ENCODE measurements at places on chromosomes 5 and 9.

GRCh38 chr5:163614787-163615186 lies 109.4 kb downstream of the MAT2B start:
- no peak for DNase-seq

DNA sequence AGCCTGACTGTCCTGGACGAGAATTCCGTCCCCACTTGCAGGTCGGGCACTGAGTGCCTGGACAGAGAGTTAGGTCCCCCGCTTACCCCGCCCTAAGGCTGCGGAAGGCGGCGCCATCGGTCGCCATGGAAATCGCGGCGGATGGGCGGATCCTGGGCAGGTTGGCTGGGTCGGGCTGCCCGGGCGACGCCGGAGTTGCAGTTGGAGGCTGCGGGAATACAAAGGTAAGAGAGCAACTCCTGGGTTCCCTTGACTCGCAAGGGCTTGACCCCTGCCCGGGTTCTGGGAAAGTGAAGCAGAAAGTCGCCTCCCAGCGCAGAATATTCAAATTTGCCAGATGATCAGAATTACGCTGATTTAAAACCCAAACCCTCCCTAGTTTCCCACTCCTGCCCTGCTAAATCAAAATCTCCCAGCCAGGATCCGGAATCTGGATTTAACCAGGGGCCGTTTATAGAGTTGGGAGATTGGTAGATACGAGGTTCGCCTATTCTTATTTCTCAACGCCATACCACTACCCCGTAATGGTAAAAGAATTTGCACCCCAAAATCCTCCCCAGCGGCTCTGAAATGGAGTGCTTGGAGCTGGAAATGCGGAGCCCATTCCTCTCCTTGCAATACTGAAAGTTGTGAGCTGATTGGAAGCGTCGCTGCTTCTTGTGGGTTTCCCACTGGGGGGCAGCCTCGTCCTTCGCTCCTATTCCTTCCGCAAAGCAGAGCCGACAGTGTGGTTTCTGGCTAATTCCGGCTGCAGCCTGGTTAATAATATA lies 156.4 kb upstream of the RASEF start:
- DNase-seq = no peak

- no peak for DNase-seq
These were observed 133.6 kb downstream of the MVB12B start for GRCh38 chr9:126459965-126460843.

DNA sequence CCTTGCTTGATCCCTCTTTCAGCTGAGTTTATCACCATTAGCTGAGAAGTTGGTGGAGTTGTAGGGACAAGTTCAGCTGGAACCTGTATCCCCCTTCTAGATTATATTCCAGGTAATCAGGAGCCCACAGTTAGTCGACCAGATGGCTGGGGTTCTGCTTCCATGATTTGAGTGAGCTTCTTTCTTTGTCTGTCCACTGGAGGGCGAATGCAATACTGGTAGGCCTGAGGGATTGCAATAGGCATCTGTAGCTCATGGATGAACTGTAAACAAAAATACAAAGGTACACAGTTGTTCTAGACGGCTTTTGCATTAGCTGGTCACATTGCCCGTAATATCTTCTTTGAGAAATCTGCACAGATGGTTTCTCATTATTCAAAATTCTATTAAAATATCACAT lies 88.9 kb downstream of the PCSK5 start:
- DNase-seq = no peak

DNA sequence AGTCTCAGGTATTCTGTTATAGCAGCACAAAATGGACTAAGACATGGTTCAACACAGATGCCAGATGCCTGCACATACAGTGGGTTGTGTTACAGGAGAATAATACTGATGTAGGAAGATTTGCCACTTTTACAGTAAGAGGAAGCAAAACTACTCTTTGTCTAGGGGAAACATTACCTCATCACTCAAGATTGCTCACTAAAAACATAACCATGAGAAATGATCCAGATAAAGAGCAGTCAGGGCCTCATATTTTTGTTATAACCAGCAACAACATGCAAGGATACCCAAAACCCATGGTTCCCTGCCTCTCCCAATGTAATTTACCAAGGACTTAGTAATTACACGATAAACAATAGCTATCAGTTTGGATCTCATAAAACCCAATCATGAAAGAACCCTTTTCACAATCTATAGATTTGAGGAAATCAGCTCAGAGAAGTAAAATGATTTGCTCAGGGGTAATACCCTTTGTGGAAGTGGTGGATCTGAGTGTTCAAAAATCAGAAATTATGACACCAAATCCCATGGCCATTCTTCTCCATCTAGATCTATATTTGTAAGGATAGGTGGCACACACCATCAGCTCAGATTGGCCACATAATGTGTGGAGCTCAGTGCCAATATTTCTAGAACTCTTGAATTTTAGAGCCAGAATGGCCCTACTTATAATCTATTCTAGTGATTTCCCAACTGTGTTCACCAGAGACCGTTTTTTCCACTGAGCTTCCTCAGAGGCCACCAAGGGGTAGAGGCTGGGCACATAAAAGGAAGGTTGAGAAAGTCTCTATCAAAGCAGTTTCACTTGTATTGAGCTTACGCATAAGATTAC lies 27.8 kb downstream of the DPYSL3 start:
- DNase-seq = no peak

DNA sequence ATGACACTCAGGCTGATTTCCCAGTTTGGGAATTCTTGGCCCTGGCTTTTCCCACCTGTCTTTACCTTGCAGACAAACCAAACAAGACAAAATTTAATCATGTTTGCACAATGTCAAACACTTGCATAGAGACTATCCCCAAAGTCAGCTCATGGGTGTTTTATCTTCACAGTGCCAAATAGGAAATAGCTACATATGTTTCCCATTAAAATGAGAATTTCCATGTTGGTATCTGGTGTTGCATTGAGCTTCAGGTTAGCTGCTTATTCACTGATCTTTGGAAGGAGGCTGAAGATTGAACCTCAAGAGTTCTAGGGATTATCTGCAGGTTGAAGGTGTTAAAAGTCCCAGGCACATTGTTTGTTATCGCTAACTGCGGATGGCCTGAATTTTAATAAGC lies 19.5 kb downstream of the MAP1B start:
- no peak for DNase-seq

GRCh38 chr5:112923988-112924387 lies 2.0 kb upstream of the REEP5 start:
- DNase-seq = no peak

- DNase-seq = no peak
These were observed 95.0 kb downstream of the MUSK start for GRCh38 chr9:110763568-110763967.

DNA sequence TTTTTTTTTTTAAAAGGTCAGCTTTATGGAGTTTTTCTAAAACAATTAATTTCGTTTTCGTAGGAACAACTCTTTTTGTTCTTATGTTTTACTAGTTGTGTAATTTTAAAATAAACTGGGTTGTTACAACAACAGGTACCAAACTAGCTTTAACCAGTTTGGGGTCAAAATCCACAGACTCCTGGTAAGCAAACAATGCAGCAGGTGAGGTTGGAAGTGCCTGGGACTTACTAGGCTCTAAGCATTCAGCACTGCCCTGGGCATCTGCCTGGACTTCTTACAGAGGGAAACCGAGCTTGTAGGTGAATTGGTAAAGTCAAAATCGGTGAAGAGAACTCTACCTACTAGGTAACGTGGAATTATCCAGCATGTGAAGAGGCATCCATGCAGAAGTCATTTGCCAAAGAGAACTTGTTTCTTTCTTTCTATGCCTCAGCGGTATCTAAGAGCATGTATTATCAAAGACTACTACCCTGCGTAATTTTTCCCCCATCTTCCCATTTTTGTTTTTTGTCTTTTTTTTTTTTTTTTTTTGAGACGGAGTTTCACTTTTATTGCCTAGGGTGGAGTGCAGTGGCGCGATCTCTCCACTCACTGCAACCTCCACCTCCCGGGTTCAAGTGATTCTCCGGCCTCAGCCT lies 145.4 kb downstream of the KCTD16 start:
- no peak for DNase-seq

GRCh38 chr5:153676406-153676805 lies 185.9 kb downstream of the GRIA1 start:
- DNase-seq = no peak

GRCh38 chr5:34047143-34047542 lies 4.1 kb upstream of the C1QTNF3 start:
- DNase-seq = no peak

- no peak for DNase-seq
These were observed 158.9 kb upstream of the FREM1 start for GRCh38 chr9:15069106-15069505.

DNA sequence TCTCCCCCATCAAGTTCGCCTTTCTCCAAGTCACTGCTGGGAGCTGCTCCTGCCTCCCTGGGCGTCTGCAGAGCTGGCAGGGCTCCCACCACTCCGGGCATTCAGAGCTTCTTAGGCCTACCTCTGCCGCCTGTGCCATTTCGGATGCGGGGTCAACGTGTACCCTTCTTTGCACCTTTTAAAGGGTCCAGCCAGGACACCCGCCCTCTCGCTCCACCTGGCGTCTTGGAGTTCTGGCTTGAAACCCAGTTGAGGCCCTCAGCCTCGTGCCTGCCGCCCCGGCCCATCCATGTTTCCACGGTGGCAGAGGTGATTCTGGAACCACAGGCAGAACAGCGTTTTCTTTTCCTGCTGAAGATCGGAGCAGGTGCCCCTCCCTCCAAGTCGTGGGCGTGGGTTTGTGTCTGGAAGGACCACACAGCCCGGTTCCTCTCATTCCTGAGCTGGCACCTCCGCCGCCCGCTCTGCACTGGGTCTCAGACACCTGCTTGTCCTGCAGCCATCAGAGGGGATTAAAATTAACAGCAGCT lies 32.9 kb downstream of the NDUFS6 start:
- DNase-seq = no peak

- DNase-seq = no peak
These were observed 77.5 kb upstream of the HMHB1 start for GRCh38 chr5:143734456-143734780.

- no peak for DNase-seq
These were observed 564.8 kb downstream of the ACTL7B start for GRCh38 chr9:108290839-108291585.

DNA sequence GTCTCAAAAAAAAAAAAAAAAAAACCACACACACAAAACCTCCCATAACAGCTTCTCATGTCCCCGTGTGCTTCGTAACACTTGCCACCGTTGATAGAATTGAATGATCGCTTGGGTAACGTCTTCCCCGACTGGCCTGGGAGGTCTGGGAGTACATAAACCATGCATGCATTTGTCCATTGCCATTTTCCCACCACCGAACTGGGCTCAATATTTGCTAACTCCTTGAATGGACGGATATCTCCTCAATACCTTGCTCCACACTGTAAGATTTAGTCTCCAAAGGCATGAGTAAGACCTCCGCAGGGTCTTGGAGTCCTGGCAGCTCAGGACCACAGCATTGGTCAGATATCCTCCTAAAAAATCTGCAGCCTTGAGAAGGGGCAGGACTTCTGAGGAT lies 3.2 kb upstream of the P4HA2 start:
- no peak for DNase-seq

DNA sequence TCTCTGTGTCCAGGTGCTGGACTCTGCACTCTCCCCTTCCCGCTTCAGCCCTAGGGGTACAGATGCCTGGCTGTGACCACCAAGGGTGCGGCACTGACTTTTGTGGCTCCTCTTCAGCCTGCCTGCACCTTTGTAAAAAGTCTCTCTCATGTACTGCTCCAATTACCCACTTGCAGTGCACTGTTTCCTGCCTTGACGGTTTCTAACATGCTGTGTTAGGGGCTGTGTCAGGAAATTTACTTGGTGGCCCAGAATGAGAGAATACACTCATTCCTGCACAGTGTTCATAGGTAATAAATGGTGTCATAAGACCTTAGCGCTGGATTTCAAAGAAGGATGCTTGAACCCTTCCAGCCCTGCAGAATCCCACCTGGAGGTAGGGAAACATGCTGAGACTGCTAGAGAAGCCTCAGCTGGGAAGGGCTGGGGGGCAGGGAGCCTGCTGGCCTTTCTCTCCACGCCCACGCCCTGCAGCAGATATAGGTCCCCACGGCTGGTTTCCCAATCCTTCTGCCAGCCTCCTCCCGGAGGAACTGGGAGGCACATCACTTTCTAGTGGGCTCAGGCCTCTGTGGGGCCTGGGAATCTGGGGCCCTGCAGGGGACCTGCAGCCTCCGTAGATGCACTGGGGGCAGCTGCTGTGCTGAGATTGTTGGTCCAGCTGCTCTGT lies 17.6 kb upstream of the HRH2 start:
- DNase-seq = no peak

GRCh38 chr5:113274836-113275414 lies 159.9 kb downstream of the TSSK1B start:
- no peak for DNase-seq

DNA sequence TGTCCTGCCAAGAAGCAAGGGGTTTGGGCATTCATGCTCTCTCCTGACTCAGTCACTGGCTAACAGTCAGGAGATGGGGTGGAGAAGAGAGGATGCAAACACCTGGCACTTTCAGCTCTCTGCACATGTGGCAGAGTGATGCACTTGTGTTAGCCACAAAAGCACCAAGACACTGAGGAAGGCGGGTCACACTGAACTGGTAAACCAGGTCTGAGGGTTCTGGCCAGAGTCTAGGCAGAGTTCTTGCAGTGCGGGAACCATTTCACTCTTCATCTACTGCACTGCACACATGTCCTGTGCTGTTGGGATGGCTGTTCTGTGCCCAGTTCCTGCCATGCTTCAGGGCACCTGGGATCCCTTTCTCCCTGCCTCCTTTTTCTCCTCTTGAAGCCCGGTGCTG lies 157.1 kb upstream of the GDNF start:
- no peak for DNase-seq

- no peak for DNase-seq
These were observed 108.1 kb downstream of the FBXW11 start for GRCh38 chr5:171898386-171898785.

- no peak for DNase-seq
These were observed 37.9 kb upstream of the DIRAS2 start for GRCh38 chr9:90680534-90680933.

- DNase-seq = no peak
These were observed 46.9 kb downstream of the VCAN start for GRCh38 chr5:83518319-83519061.

GRCh38 chr5:28542987-28543386 lies 1504.6 kb upstream of the CDH9 start:
- no peak for DNase-seq

DNA sequence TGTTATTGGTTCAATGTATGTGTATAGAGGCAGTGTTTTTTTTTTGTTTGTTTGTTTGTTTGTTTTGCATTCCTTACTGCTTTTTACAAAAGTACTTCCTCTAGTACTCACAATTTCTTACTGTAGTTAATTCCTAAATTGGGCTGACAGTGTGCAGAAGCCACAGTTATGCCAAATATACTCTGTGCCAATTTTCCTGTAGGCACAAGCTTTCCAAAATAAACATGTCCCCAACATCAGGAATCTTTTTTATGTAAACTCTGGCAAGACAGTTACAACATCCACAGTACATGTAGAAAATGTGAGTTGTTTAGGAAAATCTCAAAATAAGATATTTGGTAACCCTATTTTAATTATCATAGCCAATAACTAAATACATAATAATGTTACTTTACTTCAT lies 161.6 kb upstream of the TSLP start:
- DNase-seq = no peak

DNA sequence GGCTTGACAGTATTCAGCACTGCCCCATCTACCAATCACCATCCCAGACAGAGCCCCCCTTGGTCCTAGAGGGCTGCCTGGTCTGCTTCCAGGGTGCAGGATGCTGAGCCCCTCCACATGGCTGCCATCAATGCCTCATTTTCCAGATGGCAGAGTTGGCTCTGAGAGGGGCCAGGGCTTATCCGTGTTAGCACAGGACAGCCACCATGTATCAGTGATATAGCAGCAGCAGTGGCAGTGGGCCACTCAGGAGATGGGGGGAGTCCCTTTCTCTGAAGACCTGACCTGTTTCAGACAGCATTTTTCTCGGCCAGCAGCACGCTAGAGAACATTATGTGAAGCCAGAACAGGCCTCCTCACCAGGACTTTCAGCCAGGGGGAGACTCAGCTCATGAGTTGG lies 1.6 kb upstream of the SMIM32 start:
- DNase-seq = no peak

Data from NCI-H2227 treated with DMSO at 0.1 percent for 48 hours (cell line).